ENCODE measurements at places on chromosomes 7 and 10.
A peak's percentile ranks its signal among the peaks of the same experiment; 100 is the strongest.

- no peak for DNase-seq
Observed at GRCh38 chr7:45643630-45644029, 69.5 kb downstream of the ADCY1 start.

DNA sequence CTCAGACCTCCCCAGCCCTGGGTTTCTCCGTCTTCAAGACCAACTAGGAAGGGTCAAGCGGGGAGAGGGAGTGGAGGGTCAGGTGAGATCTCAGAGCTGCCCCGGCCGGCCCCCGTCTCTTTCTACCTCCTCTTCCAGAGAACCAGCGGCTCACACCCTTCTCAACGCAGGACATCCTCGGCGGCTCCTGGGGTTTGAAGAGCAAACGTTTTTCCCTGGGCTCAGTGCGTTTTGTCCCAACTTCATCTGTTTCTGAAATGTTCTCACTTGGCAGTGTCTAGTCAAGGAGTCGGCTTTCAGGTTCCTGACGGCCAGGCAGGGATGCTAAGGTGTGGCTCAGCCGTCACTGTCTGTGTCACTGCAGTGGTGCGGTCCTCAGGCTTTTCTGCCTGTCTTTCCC is 416.4 kb upstream of the FOXK1 start:
- DNase-seq: no peak

DNA sequence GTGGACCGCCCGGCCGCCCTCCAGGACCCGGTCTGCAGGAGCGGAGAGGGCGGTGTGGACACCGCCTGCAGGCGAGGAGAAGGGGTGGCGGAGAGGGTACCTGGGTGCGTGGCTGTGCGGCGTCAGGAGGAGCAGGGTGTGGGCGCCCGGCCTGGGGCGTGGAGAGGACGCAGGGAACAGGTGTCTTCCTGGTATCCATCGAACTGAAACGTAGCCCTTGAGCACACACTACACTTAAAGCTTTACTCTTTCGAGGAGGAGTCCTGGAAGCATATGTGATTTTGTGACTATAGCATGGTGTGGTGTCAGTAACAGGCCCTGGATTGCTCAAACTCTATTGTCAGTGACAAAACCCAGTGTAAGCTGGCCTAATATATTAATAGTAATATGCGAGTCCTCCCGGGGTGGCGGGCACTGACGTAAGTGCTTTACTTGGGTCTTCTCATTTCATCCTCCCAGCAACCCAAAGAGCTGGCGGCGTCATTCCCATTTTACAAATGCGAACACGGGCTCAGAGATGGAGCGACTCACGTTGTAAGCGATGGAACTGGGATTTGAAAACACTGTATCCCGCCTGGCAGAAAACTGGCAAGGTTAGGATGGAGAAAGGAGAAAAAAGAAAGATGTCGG is 508 bp upstream of the TECPR1 start:
- DNase-seq: no peak

GRCh38 chr10:113179265-113179664 is 229.2 kb downstream of the TCF7L2 start:
- peak; percentile 18 for DNase-seq

DNA sequence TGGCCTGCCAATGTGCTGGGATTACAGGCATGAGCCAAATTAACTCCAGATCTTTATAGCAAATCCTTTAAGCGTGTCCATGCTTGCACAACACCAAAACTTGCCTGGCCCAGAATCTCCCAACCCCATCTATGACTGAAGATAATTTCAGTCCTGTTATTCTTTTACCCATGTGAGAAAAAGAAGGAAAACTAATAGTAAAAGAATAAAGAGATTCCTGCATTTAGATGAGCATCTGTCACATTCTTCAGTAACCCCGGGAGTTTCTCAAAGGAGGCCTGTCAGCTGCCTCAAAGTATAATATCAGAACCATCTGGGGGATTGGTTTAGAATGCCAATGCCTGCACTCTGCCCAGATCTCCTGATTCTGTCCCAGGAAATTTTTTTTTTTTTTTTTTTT is 158.1 kb upstream of the KMT2E start:
- no peak for DNase-seq

- DNase-seq: no peak
Observed at GRCh38 chr7:104973909-104974415, 40.0 kb upstream of the KMT2E start.

- no peak for DNase-seq
Observed at GRCh38 chr7:90945104-90945787, 319.0 kb upstream of the FZD1 start.

DNA sequence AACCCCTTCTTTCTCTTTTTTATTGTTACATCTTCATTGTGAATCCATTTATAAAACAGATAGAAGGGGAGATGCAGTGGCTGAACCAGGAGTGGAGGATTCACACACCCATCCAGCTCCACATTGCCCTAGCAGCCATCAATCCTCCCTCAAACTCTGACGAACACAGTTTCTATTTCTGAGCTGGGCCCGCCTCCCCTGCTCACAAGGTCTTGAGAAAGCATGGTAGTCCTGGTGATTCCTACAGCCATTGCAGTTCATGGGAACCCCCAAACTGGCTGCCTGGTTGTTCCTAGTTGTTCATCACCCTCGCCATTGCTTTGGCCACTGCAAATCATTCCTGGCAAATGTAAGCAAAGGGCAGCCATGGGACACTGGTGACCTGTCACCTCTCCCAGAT is 258.5 kb upstream of the AOAH start:
- DNase-seq: no peak

All from CD4-positive, alpha-beta T cell treated with Interleukin-4 for 4 hours (primary cell).